ENCODE measurements at places on chromosomes 16 and 17. TPM values are rescaled to one million over a fixed set of nuclear protein-coding genes. Genes with fewer than 3 reads are reported as not detected.

- DNase-seq: no peak
- H3K36me3 ChIP-seq: no peaks in the 10 kb centered on the region
- H3K27me3 ChIP-seq: no peaks in the 10 kb centered on the region
- H3K4me3 ChIP-seq: no peak overlapping the region
- H3K4me1 ChIP-seq: no peaks in the 10 kb centered on the region
Measured at GRCh38 chr16:66878067-66878466, 2.2 kb upstream of the PDP2 start.

GRCh38 chr17:71234349-71234748 is 886.5 kb upstream of the SOX9 start:
- H3K27me3 ChIP-seq: no peaks in the 10 kb centered on the region
- no peaks in the 10 kb centered on the region for H3K36me3 ChIP-seq
- DNase-seq: no peak
- no peak overlapping the region for H3K4me3 ChIP-seq
- no peaks in the 10 kb centered on the region for H3K4me1 ChIP-seq

The ABCA10 gene
- 26.5 TPM for total RNA-seq

The SEZ6L2 gene
- 4.6 TPM for total RNA-seq

The GAST gene
- total RNA-seq: not detected

DNA sequence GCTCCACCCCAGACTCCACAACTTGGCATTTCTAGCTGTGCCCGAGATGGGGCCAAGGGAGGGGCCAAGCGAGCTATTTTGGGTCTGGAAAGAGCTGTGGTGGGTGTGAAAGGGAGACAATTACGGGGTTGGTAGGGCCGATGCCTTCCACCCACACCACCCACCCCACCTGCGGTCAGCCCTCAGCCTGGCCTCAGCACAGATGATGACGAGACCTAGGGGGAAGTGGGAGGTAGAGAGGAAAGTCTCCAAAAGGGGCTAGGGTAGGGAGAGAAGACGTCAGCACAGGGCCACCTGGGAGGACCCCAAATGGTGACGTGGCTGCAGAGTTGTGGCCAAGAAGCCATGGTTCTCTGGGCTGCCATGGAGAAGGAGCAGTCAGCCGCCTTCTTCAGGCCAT is 83.1 kb downstream of the SDK2 start:
- no peaks in the 10 kb centered on the region for H3K4me1 ChIP-seq
- no peak overlapping the region for H3K27ac ChIP-seq
- no peak for DNase-seq
- no peak overlapping the region for H3K4me3 ChIP-seq

The NEUROD2 gene
- not detected for total RNA-seq

The ZACN gene
- total RNA-seq: not detected

GRCh38 chr17:31226950-31227349 is 70.1 kb downstream of the OMG start:
- no peak overlapping the region for H3K27ac ChIP-seq
- DNase-seq: no peak
- no peaks in the 10 kb centered on the region for H3K4me1 ChIP-seq
- no peak overlapping the region for H3K4me3 ChIP-seq
- no peaks in the 10 kb centered on the region for H3K27me3 ChIP-seq
- H3K36me3 ChIP-seq: no peaks in the 10 kb centered on the region

The SYCE1L gene
- total RNA-seq: not detected

The CYGB gene
- 33.2 TPM for total RNA-seq

DNA sequence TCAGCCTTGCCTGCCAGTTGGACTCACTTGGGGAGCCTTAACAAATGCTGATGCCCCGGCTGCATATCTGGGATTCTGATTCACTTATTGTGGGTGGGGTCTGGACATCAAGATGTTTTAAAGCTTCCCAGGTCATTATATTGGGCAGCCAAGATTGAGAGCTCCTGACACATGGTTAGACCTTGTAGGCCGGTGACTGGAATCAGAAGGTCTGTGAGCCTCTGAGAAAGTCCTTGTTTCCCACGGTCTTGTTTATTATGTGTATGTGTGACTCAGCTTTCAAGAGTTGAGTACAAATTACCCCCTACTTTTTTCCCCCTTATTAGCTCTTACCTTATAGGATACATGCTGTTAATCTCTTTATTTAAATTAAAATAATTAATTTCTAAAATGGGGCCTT is 103.5 kb downstream of the ABCC1 start:
- no peaks in the 10 kb centered on the region for H3K36me3 ChIP-seq
- no peak overlapping the region for H3K4me3 ChIP-seq
- H3K27ac ChIP-seq: no peak overlapping the region
- H3K27me3 ChIP-seq: no peaks in the 10 kb centered on the region
- no peak for DNase-seq

DNA sequence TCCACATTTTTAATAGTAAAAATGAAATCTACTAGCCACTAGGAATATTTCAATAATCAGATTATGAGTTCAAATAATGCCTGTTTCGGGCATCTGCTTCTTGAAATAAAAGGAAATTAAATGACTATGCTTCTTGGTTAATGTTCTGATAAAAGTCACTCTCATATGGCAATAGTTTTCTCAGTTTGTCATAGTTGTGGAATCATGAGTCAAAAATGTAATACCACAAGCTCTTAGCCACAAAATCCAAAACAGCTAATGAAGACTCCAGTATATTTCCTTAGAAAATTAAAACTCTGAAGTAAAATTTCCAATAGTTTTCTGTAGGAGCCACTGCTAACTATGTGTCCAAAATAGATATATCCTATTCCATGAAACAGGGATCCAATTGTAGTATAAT is 676.3 kb upstream of the CDH8 start:
- H3K4me1 ChIP-seq: no peaks in the 10 kb centered on the region
- H3K36me3 ChIP-seq: no peaks in the 10 kb centered on the region
- H3K4me3 ChIP-seq: no peak overlapping the region
- no peak overlapping the region for H3K27ac ChIP-seq

GRCh38 chr16:87344931-87345631 is 27.9 kb upstream of the C16orf95 start:
- H3K4me3 ChIP-seq: no peak overlapping the region
- no peaks in the 10 kb centered on the region for H3K4me1 ChIP-seq
- H3K36me3 ChIP-seq: no peaks in the 10 kb centered on the region
- H3K27me3 ChIP-seq: no peaks in the 10 kb centered on the region
- peak overlapping the region; percentile 50 for H3K27ac ChIP-seq
- no peak for DNase-seq

The CD68 gene
- 4.4 TPM for total RNA-seq

DNA sequence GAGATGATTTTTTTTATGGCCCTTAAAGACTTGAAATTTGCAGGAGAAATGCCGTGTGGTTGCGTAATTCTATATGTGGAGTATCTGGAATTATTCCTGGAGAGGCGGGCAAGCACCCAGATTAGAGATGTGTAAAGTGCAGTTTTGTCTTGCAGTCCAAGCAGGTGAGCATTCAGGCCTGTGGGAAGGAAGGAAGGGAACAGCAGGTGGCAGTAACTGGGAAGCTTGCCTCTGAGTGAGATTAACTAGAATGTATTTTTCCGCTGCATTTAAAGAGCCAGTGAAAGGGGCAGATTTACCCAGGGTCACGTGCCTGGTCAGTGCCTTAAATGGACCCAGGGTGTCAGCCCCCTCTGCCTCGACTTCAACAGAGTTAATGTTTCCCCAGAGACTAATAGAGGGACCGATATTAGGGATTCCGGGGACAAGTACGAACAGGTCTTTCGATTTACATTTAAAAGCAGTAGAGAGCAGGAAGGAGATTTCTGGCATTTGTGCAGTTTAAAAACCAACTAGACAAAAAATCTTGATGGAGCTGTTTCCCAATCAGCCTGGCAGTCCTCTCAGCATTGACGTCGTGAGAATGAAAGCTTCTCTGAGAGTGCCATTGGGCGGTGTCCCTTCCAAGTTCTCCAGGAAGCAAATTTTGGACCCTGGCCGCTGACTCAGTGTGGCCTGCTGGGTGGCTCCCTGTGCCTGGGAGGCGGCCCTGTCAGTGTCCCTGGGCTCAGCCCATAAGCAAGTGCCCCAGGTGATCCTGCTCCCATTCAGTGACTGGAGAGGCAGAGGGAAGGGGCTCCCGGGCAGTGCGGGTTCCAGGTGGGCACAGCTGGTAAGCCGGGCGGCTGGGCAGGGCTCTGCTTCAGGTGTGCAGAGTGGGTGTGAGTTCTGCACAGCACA is 38.2 kb downstream of the KSR1 start:
- DNase-seq: peak; percentile 43
- peaks cover 2% of the 10 kb centered on the region for H3K4me1 ChIP-seq
- H3K27ac ChIP-seq: peak overlapping the region; percentile 11
- H3K27me3 ChIP-seq: no peaks in the 10 kb centered on the region
- no peak overlapping the region for H3K4me3 ChIP-seq

- no peak overlapping the region for H3K27ac ChIP-seq
- DNase-seq: no peak
- no peak overlapping the region for H3K4me3 ChIP-seq
- peaks cover 6% of the 10 kb centered on the region for H3K4me1 ChIP-seq
Measured at GRCh38 chr17:81716674-81716996, 4.6 kb downstream of the SLC25A10 start.

GRCh38 chr16:9527976-9528375 is 436.5 kb downstream of the HAPSTR1 start:
- no peaks in the 10 kb centered on the region for H3K36me3 ChIP-seq
- no peaks in the 10 kb centered on the region for H3K4me1 ChIP-seq
- H3K27ac ChIP-seq: no peak overlapping the region
- H3K4me3 ChIP-seq: no peak overlapping the region

The CCL18 gene
- 0.69 TPM for total RNA-seq

Measured in uterus (tissue), 4 donors.